ENCODE measurements at places on chromosomes 16 and 17.
A peak's percentile ranks its signal among the peaks of the same experiment; 100 is the strongest.

GRCh38 chr16:79651363-79651762, 50.8 kb upstream of the MAF start:
- DNase-seq: no peak

DNA sequence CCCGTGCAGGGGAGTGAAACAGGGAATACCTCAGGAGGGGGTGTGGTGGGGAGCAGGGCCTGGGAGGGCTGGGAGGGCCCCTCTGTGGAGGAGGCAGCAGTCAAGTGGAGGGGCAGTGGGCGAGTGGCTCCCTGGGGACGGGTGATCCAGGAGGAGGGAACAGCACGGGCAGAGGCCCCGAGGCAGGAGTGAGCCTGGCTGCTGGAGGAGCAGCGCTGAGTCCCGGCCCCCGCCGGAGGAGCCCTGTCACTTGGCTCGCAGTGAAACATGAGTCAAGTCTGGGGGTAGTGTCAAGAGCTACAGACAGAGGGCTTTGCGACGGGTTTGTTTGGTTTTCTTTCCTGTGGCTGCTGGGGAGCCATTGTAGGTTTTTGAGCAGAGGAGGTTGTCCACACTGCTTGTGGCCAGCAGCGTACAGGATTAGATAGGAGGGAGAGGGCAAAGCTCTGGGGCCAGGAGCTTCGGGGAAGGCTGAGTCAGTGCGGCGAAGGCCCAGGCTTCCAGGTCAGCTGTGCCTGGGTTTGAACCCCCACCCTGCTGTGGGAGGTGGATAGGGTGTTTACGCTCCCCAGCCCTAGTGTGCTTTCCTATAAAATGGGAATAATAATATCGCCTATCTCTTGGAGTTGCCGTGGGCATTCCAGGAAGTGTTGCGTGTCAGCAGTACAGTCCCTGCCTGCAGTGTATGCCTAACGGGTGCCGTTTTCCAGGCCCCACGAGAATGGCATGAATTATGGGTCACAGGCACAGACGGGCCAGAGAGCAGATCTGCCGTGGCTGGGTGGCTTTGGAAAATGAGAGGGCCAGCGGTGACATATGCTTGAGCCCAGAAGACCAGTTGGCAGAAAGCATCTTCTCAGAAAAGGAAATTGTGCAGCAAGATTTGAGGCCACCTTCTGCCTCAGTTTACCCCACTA, 115.9 kb upstream of the CIBAR2 start:
- peak; percentile 42 for DNase-seq

DNA sequence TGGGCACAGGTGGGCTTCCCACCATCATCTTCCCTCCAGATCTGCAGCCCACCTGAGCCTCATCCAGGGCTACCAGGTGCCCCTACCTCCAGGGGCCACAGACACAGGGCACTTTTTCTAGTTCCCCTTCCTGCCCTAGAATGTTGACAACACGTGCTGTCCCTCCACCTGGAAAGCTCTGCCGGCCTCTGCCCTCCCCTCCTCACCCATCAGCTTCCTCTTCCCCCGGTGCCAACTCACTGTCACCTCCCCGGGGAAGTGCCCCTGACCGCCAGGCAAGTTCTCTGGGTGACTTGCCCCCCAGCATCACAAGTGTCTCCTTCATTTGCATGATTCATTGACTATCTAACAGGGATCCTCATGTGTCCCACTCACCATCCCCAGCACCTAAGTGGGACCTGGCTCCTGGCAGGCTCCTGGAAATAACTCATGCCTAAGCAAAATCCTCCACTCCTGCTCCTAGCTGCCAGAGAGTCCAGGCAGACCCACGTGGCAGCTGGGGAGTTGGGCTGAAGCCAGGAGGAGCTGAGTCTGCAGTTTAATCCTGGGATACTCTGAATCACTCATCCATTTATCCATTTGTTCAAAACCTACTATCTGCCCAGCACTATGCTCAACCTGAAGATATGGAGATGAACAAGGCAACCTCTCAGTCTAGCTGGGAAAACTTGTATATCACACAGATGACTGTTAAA, 304.4 kb downstream of the FOXL1 start:
- DNase-seq: peak; percentile 75

DNA sequence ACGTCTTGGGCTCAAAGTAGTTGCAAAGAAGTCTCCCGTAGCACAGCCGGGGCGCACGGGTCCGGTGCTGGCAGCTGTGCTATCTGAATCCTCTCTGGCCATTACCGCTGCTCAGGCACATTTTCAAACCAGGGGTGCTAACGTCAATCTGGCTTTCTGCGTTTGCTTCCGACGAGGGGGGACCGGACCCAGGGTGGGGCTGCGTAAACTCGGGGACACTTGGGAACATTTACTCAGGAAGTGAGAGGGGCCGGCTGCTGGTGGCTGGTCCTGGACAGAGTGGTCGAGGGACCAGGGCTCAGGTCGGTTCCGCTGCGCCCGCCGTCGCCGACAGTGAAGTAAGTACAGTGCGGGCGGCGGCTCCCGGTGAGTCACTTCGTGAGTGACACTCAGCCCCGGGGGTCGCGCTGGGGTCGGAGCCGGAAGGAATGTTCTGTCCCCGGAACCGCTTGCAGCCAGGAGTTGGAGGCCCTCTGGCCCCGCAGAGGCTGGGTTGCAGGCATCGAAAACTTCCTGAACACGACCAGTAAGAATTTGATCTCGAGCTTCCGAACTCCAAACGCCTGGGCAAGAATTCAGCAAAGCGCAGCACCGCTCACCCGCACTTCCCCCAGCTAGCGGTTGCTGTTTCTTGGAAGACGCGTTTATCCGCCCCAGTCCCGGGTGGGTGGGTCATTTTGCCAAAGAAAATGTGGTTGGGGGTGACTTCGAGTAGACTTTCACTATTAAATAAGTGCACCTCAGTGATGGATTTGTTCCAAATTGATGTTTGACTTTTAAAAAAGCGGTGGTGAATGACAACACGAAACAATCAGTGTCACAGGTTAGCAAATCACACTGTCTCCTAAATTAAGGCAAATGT, 1.4 kb upstream of the HS3ST3B1 start:
- peak; percentile 57 for DNase-seq

DNA sequence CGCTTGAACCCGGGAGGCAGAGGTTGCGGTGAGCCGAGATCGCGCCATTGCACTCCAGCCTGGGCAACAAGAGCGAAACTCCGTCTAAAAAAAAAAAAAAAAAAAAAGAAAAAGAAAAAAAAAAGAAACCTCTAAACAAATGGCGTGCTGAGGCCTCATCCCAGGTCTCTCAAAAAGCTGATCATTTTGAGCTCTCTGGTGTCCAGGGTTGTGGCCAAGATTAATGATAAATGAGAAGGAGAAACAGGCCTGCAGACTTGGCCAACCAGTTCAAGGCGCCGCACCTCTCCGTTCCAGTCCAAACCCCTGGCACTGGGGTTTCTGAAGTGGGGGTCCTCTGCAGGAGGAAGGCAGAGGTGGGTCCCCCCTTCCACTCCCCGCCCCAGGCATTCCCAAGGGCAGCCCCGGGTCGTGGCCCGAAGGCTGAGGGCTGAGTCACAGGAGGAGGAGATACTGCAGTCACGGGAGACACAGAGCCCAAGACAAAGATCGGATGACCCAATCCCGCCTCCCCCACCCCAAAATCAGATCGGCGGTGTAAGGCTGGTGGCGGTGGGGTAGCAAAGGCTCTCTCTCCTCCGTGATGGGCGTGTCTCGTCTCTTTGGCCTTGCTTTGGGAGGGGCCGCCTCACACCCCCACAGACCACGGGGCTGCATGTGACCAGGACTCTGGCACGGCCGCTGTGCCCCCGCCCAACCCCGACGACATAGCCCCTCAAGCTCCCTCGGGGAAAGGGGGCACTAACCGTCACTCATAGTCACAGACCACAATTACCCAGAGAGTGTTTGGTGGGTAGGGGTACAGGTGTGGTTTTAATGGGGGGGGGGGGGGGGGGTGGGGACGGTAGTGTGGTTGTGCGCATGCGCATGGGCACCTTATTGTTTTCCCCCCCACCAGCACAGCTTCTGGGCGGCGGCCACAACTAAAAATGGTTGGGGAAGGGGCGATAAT, 1.1 kb downstream of the VAT1 start:
- peak; percentile 67 for DNase-seq

- DNase-seq: no peak
Measured at GRCh38 chr17:83053739-83054451, 25.5 kb upstream of the METRNL start.

DNA sequence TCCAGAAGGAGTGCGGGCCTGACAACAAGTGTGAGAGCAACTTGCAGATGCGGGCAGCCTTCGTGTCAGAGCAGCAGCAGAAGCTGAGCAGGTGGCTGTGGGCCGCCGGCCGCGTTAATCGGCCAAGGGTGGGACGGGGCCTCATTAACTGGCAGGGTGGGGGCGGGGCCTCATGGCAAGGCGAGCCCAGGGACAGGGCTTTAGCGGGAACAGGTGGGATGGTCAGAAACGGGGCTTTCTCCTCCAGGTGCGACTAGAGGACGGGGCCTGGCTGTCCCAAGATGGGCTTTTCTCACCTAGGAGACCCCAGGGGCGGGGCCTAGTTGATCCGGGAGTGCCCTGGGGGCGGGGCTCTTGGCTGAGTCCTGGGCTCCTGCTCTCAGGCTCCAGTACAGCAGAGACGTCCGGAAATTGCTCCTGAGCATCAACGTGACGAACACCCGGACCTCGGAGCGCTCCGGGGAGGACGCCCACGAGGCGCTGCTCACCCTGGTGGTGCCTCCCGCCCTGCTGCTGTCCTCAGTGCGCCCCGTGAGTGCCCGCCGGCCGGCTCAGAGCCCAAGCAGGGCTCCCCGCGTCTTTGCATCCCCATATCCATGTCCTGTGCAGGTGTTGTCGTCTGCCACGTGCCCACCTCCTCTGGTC, 18.4 kb upstream of the PDK2 start:
- DNase-seq: no peak

DNA sequence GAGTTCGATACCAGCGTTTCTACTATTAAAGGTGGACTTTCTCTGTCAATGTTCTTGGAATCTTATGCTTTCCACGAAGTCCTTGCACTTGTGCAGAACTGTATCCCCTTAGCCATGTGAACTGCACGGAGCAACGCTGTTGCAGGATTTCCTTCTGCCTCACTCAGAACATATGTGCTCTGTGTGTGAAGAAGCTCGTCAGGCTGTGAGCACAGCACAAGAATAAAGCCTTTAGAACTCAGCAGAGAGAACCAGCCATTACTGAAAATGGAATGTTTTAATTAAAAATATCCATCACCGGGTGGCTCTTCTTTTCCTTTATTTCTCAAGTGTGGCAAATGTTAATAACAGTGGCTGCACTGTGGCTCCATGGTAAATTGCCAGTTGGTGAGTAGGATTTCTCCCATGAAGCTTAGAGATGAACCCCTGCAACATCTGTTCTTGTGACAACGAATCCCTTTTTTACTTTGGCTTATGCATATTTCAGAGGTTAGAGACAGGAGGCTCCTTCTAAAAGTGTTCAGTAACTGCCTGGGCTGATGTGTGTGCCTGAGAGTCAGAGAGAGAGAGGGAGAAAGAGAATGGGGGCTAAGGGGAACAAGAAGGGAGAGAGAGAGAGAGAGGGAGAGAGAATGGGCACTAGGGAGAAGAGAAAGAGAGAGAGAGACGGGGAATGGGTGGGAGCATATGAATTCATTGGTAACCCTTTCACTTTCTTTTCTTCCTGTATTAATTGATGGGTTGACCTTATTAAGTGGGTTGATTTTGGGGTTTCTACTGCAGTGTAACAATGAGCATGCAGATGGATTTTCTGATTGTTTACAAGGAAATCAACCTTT, 50.0 kb downstream of the RPTOR start:
- no peak for DNase-seq

Data from HCEC 1CT (cell line).